ENCODE measurements at places on chromosomes 3 and 15.

- DNase-seq, result no peak
Measured at GRCh38 chr3:153631102-153631501, 469.1 kb downstream of the RAP2B start.

DNA sequence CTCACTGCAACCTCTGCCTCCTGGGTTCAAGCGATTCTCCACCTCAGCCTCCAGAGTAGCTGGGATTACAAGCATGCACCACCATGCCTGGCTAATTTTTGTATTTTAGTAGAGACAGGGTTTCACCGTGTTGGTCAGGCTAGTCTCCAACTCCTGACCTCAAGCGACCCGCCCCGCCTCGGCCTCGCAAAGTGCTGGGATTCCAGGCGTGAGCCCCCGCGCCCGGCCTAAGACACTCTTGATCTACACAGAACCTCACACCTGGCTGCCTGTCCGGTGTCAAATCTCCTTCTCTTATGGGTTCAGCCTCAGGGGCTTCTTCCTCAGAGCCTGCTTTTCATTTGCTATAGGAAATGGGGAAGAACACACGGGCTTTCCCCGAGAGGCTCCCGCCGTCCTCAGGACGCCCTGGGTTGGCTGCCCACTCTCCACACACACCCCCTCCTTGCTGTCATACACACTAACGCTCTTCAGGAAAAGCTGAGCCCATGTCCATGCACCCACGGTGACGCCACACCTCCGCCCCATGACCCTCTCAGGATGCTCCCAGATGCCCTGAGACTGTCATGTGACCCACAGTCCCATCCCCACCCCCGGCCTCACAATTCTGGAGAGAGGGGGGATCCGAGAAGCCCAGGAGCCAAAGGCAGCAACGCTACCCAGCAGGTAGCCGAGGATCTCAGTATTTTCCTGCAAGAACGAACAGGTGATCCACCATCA is 10.4 kb downstream of the TMEM44 start:
- DNase-seq, result no peak

DNA sequence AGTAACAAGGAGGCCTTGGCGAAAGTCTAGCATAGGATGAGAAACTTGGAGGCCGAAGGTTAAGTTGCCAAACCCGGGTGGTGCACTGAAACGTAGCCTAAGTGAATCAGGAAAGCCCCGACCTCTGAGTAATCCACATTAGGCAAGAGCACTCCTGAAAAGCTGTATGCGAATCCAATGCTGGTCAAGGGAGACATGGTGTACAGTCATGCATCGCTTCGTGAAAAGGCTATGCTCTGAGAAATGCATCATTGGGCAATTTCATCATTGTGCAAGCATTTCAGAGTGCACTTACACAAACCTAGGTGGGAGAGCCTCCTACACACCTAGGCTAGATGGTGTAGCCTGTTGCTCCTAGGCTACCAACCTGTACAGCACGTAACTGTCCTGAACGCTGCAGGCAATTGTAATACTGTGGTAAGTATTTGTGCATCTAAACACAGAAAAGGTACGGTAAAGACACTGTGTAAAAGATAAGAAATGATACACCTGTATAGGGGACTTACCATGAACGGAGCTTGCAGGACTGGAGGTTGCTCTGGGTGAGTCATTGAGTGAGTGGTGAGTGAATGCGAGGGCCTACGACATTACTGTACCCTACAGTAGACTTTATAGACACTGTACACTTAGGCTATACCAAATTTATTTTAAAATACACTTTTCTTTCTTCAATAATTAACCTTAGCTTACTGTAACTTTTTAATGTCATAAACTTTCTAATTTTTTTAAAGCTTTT is 222.5 kb downstream of the SHQ1 start:
- DNase-seq, result peak; percentile 19

GRCh38 chr3:17938313-17938712 is 195.9 kb upstream of the TBC1D5 start:
- DNase-seq, result no peak

DNA sequence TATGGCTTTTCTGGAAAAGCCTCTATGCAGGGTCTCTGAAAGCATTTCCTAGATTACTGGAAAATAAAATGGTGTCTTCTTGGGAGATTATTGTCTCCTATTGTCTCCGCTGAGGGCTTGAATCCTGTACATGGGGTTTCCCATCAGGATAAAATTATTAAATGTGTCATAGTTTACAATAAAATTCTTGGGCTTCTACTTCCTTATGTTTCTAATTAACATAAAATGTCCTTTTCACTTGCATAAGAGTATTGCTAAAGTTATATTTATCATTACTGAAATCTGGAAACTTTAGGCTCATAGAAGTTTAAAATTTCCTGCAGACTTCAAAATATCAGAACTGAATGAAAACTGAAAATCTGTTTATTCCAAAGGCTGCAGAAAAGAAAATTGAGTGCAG is 595.5 kb upstream of the AGTR1 start:
- DNase-seq, result no peak

- no peak for DNase-seq
Measured at GRCh38 chr3:149881879-149882278, 68.9 kb downstream of the RNF13 start.

DNA sequence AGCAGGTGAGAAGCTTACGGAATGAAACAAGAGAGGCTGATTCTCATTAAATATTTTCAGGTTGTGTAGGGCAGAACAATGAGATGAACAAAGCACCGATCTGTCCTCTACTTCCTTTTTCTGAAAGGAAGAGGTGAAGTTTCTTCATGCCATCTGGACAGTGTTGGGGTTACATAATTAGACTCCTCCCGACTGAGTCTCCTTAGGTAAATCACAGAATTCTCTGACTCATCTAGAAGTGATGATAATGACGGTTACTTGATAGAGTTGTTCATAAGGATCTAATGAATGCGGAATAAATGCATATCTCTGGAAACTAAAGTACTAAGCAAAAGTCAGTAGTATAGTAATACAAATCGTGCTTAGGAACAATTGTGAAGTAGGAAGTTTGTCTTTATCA is 21.2 kb downstream of the CRTC3 start:
- no peak for DNase-seq

- no peak for DNase-seq
Measured at GRCh38 chr15:89317186-89317720, 17.4 kb downstream of the POLG start.

- no peak for DNase-seq
Measured at GRCh38 chr15:58459045-58459444, 27.3 kb downstream of the LIPC start.

DNA sequence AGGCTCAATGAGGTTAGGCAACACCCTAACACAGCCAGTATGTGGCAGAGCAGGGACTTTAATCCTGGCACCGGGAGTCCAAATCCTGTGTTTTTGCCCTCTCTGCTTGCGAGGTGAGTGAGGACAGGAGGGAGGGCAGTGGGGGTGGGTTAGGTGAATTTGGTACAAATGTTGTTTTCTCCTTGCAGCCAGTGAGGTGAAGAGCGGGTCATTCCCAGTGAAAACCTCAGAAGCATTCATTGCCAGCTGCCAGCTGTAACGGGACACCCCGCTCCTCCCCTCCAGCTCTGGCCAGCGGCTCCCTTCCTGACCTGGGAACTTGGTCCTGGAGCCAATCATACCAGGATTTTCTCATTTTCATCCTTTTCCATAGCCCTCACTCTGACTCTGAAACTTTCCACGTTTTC is 45.7 kb upstream of the RAB6B start:
- no peak for DNase-seq

GRCh38 chr15:83977992-83978391 is 257.6 kb upstream of the GOLGA6L4 start:
- no peak for DNase-seq

GRCh38 chr15:85500060-85500708 is 119.8 kb downstream of the AKAP13 start:
- no peak for DNase-seq

- DNase-seq, result peak; percentile 72
Measured at GRCh38 chr3:187954873-187955586, 198.9 kb upstream of the LPP start.

GRCh38 chr3:62139957-62140356 is 233.4 kb downstream of the FEZF2 start:
- DNase-seq, result peak; percentile 56

DNA sequence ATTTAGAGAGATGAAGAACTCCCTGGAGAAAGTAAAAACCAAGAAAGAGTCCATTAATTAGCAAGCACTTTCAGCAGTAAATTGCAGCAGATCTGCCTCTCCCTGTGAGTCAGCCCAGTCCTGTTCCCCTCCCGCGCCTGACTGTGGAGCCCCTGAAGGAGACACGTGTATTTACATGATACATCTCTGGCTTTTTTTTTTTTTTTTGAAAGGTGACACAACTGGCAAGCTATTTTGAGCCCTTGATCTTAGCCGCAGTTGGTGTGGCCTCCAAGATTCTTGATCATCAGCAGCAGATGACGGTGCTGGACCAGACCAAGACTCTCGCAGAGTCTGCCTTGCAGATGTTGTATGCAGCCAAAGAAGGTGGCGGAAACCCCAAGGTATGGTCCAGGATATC is 271.8 kb upstream of the TPM1 start:
- DNase-seq, result peak; percentile 82

DNA sequence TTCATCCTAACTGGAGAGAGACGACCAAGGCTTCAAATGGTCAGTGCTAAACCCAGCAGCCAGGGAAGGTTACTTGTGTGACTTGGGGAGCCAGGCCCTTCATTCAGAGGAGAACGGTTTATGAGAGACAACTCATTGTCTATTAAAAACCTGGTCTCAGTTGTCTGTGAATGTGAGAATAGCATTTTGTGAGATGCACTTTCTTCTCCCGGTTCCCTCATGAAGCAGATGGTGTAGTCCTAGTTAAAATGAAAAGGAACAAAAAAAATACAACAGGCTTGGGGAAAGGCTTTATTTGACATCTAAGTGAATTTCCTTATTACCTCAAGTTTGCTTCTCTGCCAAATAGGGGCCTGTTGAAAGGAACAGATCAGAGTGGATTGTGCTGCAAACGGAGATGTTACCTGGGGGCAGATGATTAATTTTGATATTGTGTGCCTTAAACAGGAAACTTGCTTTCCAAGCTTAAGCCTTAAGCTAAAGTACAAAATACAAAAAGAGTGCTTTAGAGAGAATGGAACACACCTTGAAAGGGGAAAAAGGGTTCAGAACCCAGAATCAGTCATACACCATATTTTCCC is 202.7 kb upstream of the BHLHE40 start:
- DNase-seq, result no peak

- DNase-seq, result no peak
Measured at GRCh38 chr15:96699871-96700401, 369.4 kb downstream of the NR2F2 start.

DNA sequence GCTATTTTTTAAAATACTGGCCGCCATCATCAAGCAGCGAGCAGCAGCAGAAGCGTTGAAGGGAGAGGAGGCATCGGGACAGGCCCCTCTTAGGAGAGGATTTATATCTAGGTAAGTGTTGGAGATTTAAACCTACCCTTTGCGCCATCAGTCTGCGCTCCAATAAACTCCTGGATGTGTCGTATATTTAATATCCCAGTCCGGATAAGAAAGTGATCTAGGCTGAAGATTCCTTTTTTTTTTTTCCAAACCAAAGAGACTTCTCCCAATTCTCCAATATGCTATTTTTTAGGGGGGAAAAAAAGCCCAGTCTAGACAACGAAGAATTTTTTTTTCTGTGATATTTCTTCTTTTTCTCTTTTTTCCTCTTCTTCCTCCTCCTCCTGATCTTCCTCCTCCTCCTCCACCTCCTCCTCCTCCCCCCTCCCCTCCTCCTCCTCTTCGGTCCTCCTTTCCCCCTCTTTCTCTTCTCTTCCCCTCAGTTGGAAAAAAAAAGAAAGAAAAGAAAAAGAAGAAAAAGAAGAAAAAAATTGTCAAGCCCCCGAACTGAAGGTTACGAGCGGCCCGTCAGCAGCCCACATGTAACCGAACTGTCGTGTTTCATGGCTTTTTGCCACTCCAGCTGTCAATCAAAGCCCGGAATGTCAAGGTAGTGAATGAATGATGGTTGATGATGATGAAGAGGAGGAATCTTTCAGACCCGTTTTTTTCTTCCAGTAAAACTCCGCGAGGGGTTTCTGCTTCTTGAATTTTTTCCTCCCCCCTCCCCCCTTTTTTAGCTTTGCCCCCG is 835 bp downstream of the MEIS2 start:
- DNase-seq, result no peak

DNA sequence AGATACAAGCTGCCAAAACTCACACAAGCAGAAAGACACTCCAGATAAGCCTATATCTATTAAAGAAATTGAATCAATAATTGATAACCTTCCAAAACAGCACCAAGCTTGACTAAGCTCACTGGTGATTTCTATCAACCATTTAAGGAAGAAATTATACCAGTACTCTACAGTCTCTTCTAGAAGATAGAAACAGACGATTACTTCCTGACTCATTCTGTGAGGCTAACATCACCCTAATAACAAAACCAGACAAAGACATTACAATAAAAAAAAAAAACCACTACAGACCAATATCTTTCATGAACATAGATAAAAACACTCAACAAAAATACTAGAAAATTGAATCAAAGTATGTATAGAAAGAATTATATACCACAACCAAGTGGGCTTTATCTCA is 20.2 kb downstream of the CHDH start:
- DNase-seq, result no peak

GRCh38 chr15:88604381-88605188 is 16.6 kb upstream of the AEN start:
- DNase-seq, result no peak

GRCh38 chr3:14286887-14287500 is 108.4 kb downstream of the LSM3 start:
- no peak for DNase-seq

- no peak for DNase-seq
Measured at GRCh38 chr3:30640851-30641250, 34.5 kb downstream of the TGFBR2 start.

GRCh38 chr3:152323834-152324233 is 55.1 kb downstream of the MBNL1 start:
- no peak for DNase-seq

GRCh38 chr3:567488-568185 is 371.1 kb downstream of the CHL1 start:
- DNase-seq, result no peak

DNA sequence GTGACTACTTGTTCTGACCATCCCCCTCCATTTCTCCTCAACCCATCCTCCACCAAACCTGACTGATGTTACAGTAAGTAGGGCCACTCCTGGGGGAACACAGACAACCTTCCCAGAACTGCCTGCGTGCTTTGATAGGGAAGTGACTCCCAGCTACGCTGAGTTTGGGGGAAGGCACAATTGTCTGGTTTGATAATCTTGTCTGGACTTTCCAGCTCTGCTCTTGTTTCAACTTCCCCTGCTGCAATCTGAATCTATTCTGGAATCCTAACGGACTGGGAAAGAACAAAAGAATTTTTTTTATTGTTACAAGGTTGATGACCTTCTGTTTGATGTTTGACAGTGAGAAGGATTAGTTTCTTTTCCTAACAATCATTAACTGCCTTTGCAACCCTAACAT is 895.6 kb downstream of the ROBO1 start:
- peak; percentile 43 for DNase-seq

- no peak for DNase-seq
Measured at GRCh38 chr3:30161375-30161774, 445.0 kb upstream of the TGFBR2 start.

DNA sequence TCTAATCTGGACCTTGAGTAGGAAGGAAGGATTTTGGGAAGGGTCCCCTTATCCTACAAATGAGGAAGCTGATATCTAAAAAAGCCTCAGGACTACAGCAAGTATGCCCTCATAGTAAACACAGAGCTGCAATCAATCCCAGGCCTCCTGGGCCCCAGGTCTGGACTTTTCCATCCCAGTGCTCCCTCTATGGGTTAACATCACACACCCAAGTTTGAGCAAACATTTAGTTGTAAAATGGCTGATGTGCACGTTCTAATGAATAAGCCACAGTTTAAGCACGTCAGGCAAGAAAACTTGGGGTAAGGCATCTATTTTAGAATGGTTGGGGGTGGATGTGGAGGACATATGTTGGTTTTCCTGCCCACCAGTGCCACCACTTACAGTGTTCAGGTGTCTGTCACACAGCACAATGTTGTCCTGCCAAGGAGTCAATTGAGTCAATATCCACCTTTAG is 44.3 kb upstream of the UBE2E1 start:
- no peak for DNase-seq
